ENCODE measurements at places on chromosomes 12 and 14.

GRCh38 chr12:128672893-128673292, 150.9 kb downstream of the SLC15A4 start:
- no peak for DNase-seq

- no peak for DNase-seq
Measured at GRCh38 chr12:19066475-19067001, 63.0 kb upstream of the PLEKHA5 start.

DNA sequence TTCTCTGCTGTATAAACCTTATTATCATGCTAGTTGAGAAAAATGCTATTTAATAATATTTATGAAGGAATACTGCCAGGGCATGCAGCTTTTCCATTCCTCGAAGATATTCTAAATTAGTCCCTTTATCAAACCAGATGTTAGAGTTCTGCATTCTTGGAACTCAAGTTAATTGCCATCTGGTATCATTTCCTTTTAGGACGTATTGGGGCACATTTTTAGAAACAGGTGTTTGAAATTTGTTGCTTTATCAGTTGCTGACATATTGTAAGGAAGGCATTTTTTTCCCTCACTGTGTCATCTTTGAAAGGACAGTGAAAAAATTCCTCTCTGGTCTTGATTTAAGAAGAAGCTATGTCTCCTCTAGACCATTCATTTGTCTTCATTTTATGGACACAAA, 471.2 kb upstream of the PRICKLE1 start:
- no peak for DNase-seq

GRCh38 chr12:131076791-131077747, 123.4 kb downstream of the ADGRD1 start:
- DNase-seq: peak; percentile 70

Measured in suprapubic skin (tissue), 4 donors.